ENCODE measurements at places on chromosomes 3 and 15. TPM values are rescaled to one million over a fixed set of nuclear protein-coding genes. Genes with fewer than 3 reads are reported as not detected.

- DNase-seq, result no peak
Observed at GRCh38 chr3:98780343-98780742, 17.2 kb downstream of the ST3GAL6 start.

- DNase-seq, result no peak
Observed at GRCh38 chr3:129304146-129304961, 25.7 kb downstream of the HMCES start.

Gene PRTG
- 2.5 TPM for total RNA-seq

- no peak for DNase-seq
Observed at GRCh38 chr15:42032376-42033213, 11.8 kb upstream of the PLA2G4E start.

Gene RBPMS2
- total RNA-seq, result 3.0 TPM

Gene MCCC1
- 37.5 TPM for total RNA-seq

DNA sequence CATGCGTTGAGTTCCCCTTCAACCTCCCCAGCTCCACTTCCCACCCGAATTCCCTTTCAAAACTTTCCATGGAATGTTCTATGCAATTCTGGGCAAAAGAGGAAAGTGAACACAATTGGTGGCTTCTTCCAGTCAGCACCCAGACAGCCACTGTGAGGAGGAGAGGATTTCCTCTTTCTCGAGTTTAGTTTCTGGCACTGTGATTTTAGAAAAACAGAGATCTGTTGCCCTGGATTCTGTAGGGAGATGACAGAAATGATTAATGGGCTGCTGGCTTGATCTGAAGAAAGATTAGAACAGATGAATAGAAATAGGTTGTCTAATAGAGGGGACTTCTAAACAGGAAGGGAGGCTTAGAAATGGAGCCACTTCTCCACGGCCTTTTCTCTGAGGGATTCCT, 172.0 kb downstream of the MCTP2 start:
- no peak for DNase-seq

DNA sequence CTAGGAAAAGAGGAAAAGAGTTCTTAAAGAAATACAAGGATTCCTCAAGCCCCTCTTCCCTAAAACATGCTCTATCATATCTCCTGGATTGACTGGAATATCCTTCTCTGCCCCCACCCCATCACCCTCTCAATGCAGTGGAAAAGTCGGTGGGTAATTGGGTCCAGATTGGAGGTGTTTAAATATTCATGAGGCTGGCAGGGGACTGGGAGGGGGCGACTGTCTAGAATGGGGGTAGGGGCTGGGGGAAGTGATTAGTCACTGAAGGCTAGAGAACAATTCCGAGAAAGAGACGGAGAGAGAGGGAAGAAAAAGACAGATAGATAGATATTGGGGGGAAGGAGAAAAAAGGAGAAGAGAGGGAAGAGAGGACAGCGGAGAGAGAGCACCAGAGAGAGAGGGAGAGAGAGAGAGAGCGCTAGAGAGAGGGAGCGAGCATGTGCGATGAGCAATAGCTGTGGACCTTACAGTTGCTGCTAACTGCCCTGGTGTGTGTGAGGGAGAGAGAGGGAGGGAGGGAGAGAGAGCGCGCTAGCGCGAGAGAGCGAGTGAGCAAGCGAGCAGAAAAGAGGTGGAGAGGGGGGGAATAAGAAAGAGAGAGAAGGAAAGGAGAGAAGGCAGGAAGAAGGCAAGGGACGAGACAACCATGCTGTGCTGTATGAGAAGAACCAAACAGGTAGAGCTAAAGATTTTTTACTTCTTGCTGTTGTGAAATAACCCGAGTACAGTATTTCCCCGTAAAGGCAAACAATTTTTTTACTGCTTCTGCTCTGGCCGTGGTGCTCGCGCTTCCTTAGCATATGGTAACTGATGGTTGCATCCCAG, at the start of gene GAP43:
TSS of gene GAP43 (plus strand) at position 467 of the 825 bp plus-strand sequence. CDS start at position 647, 180 bp downstream.
- no peak for DNase-seq

Gene EPHA3
- 2.8 TPM for total RNA-seq

DNA sequence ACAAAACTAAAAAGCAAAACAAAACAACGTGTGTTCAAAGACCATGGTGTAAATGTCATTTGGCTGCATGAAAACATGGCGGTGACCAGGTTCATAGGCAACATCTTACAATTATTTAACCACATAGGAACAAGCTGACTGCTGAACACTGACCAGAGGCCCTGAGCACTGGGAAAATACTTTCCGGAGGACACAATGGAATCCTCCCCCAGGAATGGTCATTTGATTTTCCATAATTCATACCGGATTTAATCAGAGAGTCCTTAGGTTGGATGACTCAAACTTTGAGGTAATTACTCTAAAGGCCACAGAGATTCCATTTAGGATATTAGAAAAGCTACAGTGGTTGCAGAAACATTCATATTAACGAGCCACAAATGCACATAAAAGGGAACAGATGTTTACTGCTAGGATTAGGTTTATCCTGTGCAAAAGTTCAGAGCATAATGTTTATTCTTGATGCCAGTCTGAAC, 254.7 kb downstream of the NR1D2 start:
- no peak for DNase-seq

- DNase-seq, result no peak
Observed at GRCh38 chr3:181721046-181721875, 9.5 kb downstream of the SOX2 start.

- DNase-seq, result no peak
Observed at GRCh38 chr15:87940768-87941167, 315.8 kb downstream of the NTRK3 start.

GRCh38 chr15:57217778-57218598, 158.3 kb upstream of the CGNL1 start:
- DNase-seq, result no peak

DNA sequence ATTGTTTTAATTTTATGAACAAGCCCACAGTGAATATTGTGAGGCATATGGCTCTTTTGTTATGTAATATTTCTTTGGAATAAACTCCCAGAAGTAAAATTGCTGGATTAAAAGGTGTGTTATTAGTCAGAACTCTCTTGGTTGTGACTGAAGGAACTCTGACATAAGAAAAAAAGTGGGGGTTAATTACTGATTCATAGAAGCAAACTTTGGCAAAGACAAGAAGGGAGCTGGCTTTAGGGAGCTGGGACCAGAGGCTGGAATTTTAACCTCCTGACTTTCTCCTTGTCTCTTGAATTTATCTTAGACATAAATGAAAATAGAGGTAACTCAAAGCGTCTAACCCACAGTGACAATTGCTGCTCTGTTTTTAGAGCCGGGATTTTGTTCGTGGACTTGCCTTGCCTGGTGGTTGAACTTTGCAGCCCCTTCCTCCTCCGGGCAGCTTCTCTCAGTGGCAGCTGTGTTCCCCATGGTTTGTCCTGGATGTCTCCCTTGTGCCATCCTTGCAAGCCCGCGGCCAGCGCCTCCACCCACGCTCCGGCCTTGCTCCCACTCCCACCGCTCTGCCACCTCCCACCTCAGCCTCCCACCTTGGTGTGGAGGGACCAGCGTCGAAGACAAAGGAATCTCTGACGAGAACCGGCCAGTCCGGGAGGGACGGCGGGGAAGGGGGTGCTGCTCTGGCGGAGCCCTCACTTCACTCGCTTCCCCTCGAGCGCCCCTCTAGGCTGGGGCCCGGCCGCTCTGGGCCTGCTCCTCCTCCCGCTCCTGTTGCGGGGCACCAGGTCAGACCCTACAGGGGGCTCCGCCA, 28.0 kb downstream of the ARHGAP31 start:
- DNase-seq, result no peak

Gene ZNF717
- total RNA-seq, result 15.9 TPM

GRCh38 chr3:59116233-59116537, 66.4 kb upstream of the CFAP20DC start:
- DNase-seq, result no peak

Gene GP5
- not detected for total RNA-seq

DNA sequence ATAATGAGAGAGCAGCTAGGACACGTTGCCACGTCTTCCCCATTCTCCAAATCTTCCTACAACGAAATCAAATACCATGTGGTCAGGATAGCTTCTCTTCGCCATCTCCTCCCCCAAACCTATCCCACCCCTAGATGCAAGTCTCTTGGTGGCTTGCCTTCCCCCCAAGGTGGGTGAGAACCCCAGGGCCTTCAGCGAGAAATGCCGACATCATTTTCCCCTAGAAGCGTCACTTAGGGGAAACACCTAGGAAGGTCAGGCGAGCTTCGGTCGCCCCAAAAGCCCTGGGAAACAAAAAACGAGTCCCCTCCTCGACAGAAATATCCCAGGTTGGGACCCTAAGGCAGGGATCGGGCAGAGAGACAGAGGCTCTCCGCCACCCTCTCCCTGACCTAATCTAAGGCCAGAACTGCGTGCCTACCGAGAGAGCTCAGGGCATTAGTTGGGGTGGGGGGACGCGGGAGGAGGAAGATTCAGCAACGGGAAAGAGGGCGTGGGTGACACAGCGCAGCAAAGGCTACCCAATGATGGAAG, 502 bp downstream of the DPH3 start:
- DNase-seq, result no peak

Gene MEX3B
- total RNA-seq, result 0.48 TPM

Data from omental fat pad (tissue), 4 donors.